ENCODE measurements at places on chromosomes 12 and 14.

GRCh38 chr12:48084066-48084465, 21.8 kb downstream of the SENP1 start:
- no peaks in the 10 kb centered on the region for H3K4me1 ChIP-seq
- H3K36me3 ChIP-seq: peaks cover 14% of the 10 kb centered on the region
- no peak overlapping the region for H3K4me3 ChIP-seq
- no peaks in the 10 kb centered on the region for H3K27me3 ChIP-seq

DNA sequence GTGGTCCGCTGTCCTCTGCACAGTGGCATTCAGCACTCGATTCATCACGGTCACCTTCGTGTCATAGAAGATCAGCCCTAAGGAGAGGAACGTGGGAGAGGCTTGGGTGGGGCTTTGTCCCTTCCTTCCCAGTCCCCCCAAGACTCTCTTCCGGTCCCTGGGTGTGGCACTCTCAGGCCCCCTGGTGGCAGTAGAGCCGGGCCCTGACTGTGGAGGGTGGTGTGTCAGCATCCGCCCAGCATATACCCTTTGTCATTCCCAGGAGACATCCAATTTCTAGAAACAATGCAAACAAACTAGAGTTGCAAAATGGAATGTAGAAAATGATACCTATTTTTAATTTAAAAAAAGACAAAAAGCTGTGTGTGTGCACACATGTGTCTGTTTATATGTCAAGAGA, 45.0 kb downstream of the TRAFD1 start:
- no peaks in the 10 kb centered on the region for H3K27me3 ChIP-seq
- no peak overlapping the region for H3K4me3 ChIP-seq
- peak; percentile 54 for DNase-seq
- peak overlapping the region; percentile 8 for H3K27ac ChIP-seq
- H3K36me3 ChIP-seq: peaks cover 5% of the 10 kb centered on the region

GRCh38 chr12:118986050-118986449, 4.7 kb downstream of the SRRM4 start:
- H3K4me3 ChIP-seq: no peak overlapping the region
- no peaks in the 10 kb centered on the region for H3K36me3 ChIP-seq
- H3K27ac ChIP-seq: no peak overlapping the region
- H3K27me3 ChIP-seq: peaks cover 18% of the 10 kb centered on the region

- H3K4me3 ChIP-seq: peak overlapping the region; percentile 89
- peak; percentile 77 for DNase-seq
- H3K36me3 ChIP-seq: peaks cover 11% of the 10 kb centered on the region
Observed at GRCh38 chr14:60249321-60250256, 568 bp downstream of the PPM1A start.

GRCh38 chr14:33282331-33283230, 343.9 kb downstream of the NPAS3 start:
- no peaks in the 10 kb centered on the region for H3K36me3 ChIP-seq
- H3K27me3 ChIP-seq: no peaks in the 10 kb centered on the region
- no peak for DNase-seq
- no peaks in the 10 kb centered on the region for H3K4me1 ChIP-seq
- H3K4me3 ChIP-seq: no peak overlapping the region

GRCh38 chr12:13764748-13765147, 216.7 kb downstream of the GRIN2B start:
- no peaks in the 10 kb centered on the region for H3K4me1 ChIP-seq
- peaks cover 2% of the 10 kb centered on the region for H3K27me3 ChIP-seq
- DNase-seq: no peak
- no peaks in the 10 kb centered on the region for H3K36me3 ChIP-seq

DNA sequence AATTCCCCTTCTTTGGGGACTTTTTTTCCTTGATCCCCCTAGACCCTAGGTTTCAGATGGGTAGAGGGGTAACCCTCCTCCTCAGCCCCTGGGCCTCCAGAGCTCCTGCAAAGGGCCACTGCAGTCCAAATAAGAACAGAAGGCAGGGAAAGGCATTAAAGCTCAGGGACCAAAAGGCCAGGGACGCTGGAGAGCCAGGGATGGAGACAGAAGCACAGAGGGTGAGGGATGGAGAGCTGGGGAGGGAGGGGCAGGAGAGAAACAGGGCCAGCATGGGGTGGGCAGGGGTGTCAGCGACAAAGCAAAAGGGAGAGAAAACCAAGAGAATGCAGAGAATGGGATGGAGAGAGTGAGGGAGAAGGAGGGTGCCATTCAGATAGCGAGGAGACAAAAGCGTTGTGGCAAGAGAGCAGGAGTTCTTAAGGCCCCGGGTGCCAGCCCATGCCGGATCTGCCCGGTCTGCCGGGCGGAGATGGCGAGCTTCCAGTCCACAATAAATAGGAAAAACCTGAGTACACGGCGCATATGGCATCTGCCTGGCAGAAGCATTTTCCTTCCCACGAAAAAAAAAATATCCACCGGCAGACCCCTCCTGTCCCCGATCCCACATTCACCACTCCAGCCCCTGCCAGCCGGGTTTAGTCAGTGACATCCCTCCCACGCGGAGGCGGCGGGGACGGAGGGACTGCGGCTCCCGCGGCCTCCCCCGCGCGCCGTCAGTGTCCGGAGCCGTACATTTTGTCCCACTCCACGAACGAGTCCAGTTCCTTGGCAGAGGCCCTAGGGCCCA, 28.6 kb downstream of the FIGNL2 start:
- peak overlapping the region; percentile 30 for H3K27ac ChIP-seq
- H3K36me3 ChIP-seq: no peaks in the 10 kb centered on the region
- peak overlapping the region; percentile 83 for H3K4me3 ChIP-seq
- peaks cover 17% of the 10 kb centered on the region for H3K27me3 ChIP-seq
- no peak for DNase-seq
- H3K4me1 ChIP-seq: peaks cover 14% of the 10 kb centered on the region

DNA sequence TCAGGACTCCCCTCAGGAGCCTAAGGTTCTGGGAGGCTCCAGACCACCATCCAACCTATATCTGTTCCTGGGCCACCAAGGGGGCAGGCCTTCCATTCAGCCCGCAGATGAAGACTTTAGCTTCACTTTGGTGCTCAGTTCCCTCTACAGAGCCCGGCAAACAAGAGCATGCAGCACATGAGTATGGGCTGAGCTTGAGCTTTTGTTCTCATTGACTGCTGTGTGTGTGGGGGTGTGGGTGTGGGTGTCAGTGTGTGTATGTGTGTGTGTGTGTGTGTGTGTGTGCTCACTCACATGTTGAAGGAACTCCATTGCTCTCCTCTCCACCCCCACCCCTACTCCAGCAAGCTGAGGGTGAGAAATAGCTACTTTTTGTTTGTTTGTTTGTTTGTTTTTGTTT, 219.1 kb downstream of the ZFP36L1 start:
- DNase-seq: no peak
- no peaks in the 10 kb centered on the region for H3K27me3 ChIP-seq
- H3K4me3 ChIP-seq: no peak overlapping the region
- no peak overlapping the region for H3K27ac ChIP-seq
- peaks cover 4% of the 10 kb centered on the region for H3K36me3 ChIP-seq
- H3K4me1 ChIP-seq: no peaks in the 10 kb centered on the region

GRCh38 chr12:9096563-9097176, 19.0 kb downstream of the A2M start:
- H3K4me3 ChIP-seq: no peak overlapping the region
- H3K4me1 ChIP-seq: no peaks in the 10 kb centered on the region
- no peaks in the 10 kb centered on the region for H3K36me3 ChIP-seq
- H3K27me3 ChIP-seq: peaks cover 2% of the 10 kb centered on the region

- H3K4me3 ChIP-seq: no peak overlapping the region
- peaks cover 43% of the 10 kb centered on the region for H3K36me3 ChIP-seq
- no peak overlapping the region for H3K27ac ChIP-seq
- DNase-seq: no peak
- H3K27me3 ChIP-seq: no peaks in the 10 kb centered on the region
Observed at GRCh38 chr12:70271025-70271424, 27.8 kb downstream of the CNOT2 start.

DNA sequence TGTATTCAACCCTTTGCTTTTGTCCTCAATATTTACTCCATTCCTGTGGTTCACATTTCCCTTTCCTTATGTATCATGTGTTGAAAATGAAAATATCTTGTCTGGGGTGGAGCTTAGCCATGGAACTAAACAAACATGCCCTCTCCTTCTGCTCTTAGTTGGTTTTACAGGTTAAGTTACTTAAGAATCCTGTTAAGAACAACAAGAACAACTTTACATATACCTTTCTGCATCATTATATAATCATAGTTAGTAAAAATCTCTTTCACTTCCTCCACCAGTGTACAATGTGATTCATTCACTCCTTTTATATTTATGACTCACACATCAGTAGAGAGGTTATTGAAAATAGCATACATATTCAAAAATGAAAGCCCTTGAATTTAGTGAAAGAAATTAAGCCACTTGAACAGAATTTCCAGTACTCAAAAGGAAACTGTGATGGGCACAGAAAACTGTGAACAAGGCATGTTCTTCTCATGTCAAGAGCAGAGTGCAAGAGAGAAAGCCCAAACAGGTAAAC, 307.7 kb downstream of the CCDC91 start:
- DNase-seq: no peak
- H3K4me1 ChIP-seq: peaks cover 6% of the 10 kb centered on the region
- no peaks in the 10 kb centered on the region for H3K27me3 ChIP-seq
- peaks cover 3% of the 10 kb centered on the region for H3K36me3 ChIP-seq
- no peak overlapping the region for H3K4me3 ChIP-seq

GRCh38 chr12:106342397-106343213, 14.9 kb upstream of the POLR3B start:
- H3K4me3 ChIP-seq: no peak overlapping the region
- DNase-seq: no peak
- H3K36me3 ChIP-seq: no peaks in the 10 kb centered on the region
- H3K27me3 ChIP-seq: no peaks in the 10 kb centered on the region
- no peaks in the 10 kb centered on the region for H3K4me1 ChIP-seq

- H3K4me3 ChIP-seq: no peak overlapping the region
- peaks cover 25% of the 10 kb centered on the region for H3K27me3 ChIP-seq
- no peaks in the 10 kb centered on the region for H3K36me3 ChIP-seq
- no peak overlapping the region for H3K27ac ChIP-seq
- H3K4me1 ChIP-seq: no peaks in the 10 kb centered on the region
- no peak for DNase-seq
Observed at GRCh38 chr12:94602024-94602423, 48.3 kb downstream of the TMCC3 start.

DNA sequence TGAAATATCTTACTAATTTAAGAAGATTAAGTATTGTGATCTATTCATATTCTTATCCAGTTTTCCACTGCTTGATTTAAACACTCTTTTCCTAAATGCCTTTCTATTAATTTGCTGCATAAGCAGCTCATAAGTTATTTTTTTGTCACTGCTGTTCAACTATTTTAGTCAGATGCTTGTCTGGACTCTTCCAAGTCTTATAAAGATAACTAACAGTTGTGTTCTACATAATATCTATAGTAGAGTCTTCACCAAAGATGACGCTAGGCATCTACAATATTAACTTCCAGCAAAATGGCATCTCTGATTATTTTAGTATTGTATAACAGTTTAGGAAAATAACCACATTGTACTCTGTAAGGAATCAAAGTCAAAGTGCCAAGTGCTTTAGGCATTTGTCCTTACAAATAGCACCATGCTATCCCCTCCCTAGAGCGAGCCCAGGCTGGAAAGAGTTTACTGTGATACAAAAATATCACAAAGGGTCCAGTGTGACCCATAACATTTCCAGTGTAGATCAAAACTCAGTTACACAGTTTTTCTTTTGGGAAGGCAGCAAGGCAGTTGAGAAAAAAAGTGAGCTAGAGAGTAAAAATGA, 98.2 kb downstream of the DENND5B start:
- H3K27ac ChIP-seq: no peak overlapping the region
- peaks cover 14% of the 10 kb centered on the region for H3K27me3 ChIP-seq
- DNase-seq: no peak
- H3K4me3 ChIP-seq: no peak overlapping the region
- H3K36me3 ChIP-seq: no peaks in the 10 kb centered on the region
- no peaks in the 10 kb centered on the region for H3K4me1 ChIP-seq

DNA sequence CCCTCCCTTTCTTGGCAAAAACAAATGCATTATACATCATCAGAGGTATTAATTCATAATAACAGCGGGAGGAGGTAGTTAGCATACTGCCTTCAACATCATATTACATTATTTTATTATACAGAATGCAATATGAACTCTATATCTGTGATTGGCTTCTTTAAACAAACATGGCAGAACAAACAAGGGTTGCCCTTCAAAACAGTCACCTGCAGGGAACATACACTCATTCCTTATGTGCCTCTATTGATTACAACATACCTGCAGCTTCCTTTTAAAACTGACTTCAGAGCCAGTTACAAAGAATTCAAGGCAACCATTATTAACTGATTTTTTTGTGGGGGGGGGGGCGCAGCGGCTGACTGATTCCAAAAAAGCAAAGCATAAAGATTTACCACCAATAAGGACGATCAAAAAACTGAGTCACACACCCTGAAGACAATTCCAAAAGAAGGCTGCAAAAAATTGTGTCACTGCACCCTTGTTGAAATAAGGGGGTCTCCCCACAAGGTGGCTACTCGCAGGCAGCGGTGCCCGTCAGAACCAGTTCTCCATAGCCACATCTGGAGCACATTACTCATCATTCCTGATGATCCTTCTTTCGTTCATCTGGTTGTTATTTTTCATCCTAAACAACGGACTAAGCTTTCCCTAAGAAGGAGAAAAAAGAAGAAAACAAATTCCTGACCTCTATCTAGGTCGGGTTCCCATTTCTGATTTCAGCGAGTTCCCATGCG, 51.8 kb downstream of the SMUG1 start:
- H3K4me1 ChIP-seq: no peaks in the 10 kb centered on the region
- H3K4me3 ChIP-seq: no peak overlapping the region
- no peak for DNase-seq
- peaks cover 64% of the 10 kb centered on the region for H3K27me3 ChIP-seq

DNA sequence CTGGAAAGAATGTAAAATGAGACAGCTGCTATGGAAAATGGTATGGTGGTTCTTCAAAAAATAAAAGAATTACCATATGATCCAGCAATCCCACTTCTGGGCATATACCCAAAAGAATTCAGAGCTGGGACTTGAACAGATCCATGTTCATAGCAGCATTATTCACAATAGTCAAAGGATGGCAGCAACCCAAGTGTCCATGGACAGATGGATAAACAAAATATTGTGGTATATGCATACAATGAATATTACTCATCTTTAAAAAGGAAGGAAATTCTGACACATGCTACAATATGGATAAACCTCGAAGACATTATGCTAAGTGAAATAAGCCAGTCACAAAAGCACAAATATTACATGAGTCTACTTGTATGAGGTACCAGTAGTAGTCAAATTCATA, 9.1 kb downstream of the RAB2B start:
- DNase-seq: no peak
- H3K27me3 ChIP-seq: no peaks in the 10 kb centered on the region
- peaks cover 8% of the 10 kb centered on the region for H3K36me3 ChIP-seq
- no peak overlapping the region for H3K4me3 ChIP-seq

DNA sequence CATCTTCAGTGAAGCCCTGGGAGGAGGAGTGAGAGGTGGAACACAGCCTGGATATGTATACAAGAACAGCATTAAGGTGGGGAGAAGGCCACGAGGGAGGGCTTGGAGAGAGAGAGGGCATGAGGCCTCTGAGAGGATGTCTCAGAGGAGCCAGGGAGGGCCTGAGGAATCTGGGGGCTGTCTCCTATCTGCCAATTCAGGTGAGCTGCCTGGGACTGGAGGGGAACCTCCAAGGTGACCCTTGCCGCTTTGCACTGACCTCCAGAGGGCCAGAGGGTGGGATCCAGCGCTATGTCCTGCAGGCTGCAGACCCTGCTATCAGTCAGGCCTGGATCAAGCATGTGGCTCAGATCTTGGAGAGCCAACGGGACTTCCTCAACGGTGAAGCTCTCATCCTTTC, 4.4 kb downstream of the ARHGEF25 start:
- no peaks in the 10 kb centered on the region for H3K36me3 ChIP-seq
- H3K4me3 ChIP-seq: no peak overlapping the region
- peaks cover 77% of the 10 kb centered on the region for H3K27me3 ChIP-seq
- peaks cover 18% of the 10 kb centered on the region for H3K4me1 ChIP-seq
- no peak for DNase-seq
- H3K27ac ChIP-seq: no peak overlapping the region
